ENCODE measurements at places on chromosomes 7 and 10.

GRCh38 chr7:151757274-151757673, 119.6 kb downstream of the PRKAG2 start:
- no peak for DNase-seq

DNA sequence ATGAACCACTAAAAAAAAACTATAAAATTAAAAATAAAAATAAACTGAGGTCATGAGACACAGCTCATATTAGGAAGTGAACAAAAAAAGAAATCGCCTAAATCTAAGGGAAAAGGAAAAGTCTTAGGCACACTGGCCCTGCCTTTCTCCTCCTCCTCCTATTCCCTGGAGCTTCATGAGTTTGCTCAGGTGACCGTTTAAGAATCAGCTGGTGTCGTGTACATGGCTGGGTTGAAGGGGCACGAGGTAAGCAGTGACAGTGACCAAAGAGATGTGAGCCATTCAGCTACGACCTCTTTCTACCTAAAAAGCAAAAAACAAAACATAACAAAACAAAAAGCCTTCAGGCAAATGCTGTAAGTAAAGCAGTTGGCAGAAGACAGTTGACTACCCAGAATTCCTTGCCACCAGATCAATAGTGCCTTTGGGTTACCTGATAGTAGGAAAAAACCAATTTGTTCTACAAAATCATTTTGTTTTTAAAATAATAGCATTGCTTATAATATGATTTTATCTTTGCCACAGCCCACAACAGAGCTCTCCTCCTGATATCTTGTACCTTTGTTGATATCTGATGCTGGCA, 135.4 kb downstream of the DOCK4 start:
- DNase-seq: no peak

DNA sequence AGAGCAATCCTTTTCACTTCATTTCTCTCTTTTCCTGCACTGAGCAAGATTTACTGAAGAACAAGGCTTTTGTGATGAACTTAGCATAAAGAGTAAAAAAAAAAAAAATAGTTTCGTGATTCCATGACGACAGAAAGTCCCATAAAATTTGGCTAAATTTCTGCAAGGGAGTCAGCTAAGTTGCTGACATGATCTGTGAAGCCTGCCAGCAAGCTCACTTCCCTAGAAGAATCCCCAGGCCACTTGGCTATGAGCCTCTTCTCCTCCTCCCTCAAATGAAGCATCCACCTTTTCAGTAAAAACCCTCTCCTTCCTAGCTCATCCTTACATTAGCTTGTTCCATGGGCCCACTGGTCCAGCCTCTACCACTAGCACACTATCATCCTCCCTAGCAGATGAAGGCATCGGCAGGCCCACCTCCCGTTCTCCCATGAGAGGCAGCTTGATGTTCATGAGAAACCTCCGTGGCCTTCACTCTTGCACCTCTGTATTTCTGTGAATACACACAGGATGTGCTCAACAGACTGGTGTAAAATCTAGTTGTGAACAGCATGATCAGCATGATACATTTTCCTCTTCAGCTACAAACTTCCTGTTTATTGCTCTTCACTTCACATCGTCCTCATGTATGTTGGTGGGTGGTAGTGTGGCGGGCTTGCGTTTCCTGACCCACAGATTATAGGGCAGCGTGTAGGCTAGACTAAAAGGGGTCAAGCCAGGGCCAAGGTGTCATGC, 30.9 kb downstream of the GIMAP8 start:
- DNase-seq: no peak

- no peak for DNase-seq
Measured at GRCh38 chr7:82404094-82404493, 39.5 kb downstream of the CACNA2D1 start.

- DNase-seq: no peak
Measured at GRCh38 chr10:74738985-74739567, 87.3 kb upstream of the KAT6B start.

DNA sequence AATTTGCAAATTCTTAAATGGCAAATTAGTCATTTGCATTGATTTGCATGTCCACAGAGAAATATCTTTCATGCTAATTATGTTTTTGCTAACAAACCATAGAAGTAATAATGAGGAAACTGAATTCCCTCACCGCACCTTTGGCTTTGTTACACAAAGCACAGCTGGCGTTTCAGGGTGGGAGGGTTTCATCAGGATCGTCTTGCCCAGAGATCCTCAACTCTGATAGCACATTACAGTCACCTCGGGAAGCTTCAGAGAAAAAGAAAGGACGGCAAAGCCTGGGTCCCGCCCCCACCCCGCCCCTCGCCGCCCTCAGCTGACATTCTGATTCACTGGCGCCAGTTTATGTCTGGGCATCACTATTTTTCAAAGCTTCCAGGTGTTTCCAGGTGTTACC, 119.4 kb downstream of the PTPRN2 start:
- no peak for DNase-seq

GRCh38 chr7:98241674-98242241, 10.3 kb downstream of the TECPR1 start:
- no peak for DNase-seq

DNA sequence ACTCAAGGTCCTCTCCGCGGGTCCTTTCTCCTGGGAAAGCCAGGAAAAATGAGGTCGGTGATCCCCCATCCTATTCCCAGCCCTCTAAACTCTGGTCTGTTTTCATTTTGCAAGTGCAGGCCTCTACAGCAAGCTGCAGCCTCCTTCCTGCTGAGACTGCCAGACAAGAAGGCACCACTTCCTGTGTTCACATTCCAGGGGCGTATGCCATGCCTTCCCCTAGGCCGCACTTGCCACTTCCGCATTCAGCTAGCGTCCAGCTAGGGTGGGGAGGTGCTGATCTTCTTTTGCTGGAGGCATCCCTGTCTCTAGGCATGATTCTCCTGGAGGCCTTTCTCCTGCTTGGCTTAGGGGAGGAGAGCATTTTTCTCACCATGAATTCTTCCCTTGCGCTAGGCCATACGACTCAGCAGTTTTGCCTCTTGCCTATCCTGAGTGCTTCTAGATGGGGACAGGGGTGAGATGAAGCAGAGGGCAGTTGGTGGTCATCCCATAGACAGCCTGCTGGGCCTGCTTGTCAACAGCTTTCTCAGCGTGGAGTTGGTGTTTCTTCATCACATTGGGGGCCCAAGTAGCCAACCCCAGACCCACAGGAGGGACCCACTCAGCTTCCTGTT, 328.9 kb downstream of the RPS24 start:
- DNase-seq: no peak

Data from activated CD4-positive, alpha-beta T cell treated with anti-CD3 and anti-CD28 coated beads for 24 hours (primary cell).